ENCODE measurements at places on chromosomes 7 and 10. TPM values are rescaled to one million over a fixed set of nuclear protein-coding genes. Genes with fewer than 3 reads are reported as not detected.

CRTAC1 gene
- total RNA-seq = not detected

AKR1D1 gene
- not detected for total RNA-seq

SH2D4B gene
- not detected for total RNA-seq

SPDYE5 gene
- not detected for total RNA-seq

All from bronchus fibroblast of lung (primary cell).